ENCODE measurements at places on chromosomes 7 and 10.

DNA sequence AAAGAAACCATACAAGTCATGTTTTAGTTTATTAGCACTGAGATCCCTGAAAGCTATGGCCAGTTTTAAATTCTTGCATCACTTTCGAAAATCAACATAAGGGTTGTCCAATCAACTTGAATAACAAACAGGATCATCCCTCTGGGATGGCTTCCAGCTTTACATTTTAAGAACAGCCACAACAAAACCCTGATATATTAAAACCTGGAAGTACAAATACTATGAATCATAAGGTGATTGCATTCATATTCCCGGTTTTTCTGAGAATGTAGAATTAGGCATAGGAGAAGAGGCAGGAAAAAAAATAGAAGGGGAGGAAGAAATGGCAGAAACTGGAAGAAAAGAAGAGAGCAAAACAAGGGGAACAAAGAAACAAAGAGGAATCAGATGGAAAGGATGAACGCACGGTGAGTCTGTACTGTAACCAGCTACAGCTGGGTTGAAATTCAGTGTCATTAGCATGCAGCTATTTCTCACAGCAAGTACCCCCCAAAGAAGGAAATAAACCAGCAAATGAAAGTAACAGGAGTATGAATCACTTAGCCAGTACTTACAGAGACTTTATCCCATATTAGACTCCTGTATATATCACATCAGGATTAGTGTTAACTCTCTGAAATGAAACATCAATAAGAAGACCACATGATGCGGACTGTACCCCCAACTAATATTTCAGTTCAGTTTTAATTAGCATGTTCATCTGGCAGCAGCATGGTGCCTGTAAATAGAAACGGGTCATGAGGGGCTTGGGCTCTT is 301.3 kb downstream of the RNLS start:
- DNase-seq, result no peak

- DNase-seq, result no peak
Observed at GRCh38 chr7:130974794-130975193, 240.8 kb upstream of the KLF14 start.

- no peak for DNase-seq
Observed at GRCh38 chr10:76469675-76470074, 1038.3 kb downstream of the LRMDA start.

GRCh38 chr7:136526408-136527105 is 341.9 kb upstream of the CHRM2 start:
- DNase-seq, result no peak

DNA sequence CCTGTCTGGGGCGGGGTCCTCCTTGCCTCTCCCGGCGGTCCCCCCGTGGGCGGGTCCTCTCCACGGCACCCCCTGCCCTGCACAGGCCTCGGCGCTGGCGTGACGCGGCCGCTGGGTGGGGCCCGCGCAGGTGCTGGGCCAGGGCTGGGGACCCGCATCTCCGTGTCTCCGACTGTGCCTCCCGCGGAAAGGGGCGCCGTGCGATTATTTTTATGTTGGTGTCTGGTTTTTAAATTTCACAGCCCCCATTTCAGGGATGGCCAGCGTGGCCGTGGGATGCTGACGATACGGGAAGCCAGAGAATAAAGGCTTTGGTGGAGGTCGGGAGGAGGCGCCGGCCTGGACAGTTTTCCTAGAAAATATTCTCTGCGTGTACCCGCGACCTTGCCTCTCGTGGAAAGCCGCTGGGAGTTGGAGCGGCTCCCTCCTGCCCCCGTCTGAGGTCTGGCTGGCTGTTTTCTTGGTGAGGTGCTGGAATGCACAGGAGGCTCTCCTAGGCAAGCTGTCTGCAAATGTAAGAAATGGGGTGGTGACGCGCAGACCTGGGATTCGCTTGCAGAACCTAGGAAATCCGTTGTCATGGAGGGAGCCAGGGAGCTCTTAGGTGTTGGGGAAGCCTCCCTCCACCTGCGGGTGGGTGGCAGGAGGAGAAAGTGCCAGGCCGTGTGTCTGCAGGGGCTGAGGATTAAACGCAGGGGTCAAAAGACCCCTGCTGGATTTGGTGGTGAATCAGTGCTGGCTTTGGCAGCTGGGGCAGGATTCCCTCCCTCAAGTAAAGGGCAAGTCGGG is 28.7 kb upstream of the JAKMIP3 start:
- no peak for DNase-seq

DNA sequence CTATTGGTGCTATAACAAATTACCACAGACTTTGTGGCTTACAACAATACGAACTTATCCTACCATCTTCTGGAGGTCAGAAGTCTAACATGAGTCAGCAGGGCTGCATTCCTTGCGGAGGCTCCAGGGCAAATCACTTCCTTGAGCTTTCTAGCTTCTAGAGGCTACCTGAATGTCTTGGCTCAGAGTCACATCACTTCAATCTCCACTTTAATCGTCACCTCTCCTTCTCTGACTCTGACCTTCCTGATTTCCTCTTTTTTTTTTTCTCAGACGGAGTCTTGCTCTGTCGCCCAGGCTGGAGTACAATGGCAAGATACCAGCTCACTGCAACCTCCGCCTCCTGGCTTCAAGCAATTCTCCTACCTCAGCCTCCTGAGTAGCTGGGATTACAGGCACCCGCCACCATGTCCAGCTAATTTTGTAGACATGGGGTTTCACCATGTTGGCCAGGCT is 44.6 kb upstream of the ANAPC16 start:
- DNase-seq, result no peak

DNA sequence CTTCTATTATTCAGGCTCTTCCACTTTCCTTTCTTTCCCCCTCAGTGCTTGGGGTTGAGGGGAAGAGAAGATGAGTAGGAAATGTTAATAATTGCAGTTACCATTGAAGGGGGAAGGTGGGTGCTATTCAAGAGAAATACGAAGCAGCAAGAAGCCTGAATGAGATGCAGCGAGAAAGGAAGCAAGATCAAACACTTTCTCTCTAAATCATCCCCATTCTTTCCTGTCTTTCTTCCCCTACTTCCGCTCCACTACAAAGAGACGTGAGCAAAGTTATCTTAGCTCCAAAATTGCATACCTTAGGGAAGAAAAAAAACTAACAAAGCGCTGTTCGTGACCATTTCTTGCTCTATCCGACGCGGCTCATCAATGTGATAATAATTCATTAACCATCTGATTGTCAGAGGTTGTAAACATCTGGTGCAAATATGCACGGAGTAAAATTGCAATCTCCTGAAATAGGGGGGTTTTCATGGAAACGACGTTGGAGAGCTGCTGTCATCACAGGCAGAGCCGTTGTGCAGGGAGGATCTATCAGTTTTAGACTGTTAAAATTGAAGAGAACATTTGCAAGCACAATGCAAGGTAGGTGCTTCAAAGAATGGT is 15.2 kb upstream of the PARD3 start:
- no peak for DNase-seq

GRCh38 chr7:15239801-15240200 is 322.0 kb downstream of the AGMO start:
- DNase-seq, result no peak

GRCh38 chr7:28808796-28809533 is 149.2 kb downstream of the TRIL start:
- no peak for DNase-seq

- no peak for DNase-seq
Observed at GRCh38 chr10:125694883-125695282, 11.9 kb upstream of the TEX36 start.

DNA sequence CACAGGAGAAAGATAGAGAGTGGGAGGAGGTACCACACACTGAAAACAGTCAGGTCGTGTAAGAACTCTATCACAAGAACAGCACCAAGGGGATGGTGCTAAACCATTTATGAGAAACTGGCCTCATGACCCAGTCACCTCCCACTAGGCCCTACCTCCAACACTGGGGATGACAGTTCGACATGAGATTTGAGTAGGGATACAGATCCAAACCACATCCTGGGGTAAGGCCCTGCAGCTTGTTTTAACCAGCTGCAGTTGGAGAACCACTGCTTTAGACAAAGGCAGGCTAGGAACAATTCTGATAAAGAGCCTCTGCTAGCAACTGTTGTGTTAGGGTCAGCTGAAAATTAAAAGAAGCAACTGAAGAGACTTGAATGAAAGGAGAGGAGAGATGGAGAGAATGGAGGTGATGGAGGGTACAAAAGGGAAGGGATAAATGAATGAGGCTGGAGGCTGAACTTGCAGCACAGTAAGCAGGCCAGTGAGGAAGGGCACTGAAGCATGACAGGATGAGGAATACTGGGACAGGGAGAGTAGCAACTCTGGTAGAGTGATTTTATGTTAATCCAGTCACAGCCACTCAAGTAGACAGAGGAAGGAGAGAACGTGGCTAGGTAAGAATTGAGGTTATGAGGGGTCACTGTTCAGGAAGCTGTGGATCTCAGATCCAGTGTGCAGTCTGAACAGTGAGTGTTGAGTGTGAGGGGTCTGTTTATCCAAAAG is 23.6 kb downstream of the MEST start:
- DNase-seq, result no peak

DNA sequence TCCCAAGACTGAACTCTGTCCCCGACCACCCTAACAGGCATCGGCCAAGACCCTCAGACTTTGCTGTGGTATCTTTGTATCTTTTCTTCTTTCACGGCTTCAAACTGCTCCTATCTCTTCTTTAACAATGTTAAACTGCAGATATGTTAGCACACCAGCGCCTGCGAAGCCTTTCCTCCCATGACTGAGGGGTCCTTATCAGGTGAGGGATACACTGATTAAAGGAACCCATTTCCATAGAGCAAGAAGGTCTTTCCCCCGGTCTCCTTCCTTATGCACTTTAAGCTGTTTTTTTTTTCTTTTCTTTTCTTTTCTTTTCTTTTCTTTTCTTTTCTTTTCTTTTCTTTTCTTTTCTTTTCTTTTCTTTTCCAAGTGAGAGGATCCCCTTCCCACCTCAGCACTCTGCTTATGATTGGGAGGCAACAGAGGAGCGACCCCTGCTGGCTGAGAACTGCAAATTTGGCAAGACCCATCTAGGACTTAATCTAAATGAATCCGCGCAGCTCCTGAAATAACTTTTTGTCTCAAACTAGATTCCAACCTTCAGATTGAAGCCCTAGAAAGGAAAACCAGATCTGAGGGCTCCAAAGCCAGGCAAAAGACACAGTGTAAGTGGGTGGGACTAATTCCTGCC is 109.9 kb downstream of the ITGB8 start:
- no peak for DNase-seq

DNA sequence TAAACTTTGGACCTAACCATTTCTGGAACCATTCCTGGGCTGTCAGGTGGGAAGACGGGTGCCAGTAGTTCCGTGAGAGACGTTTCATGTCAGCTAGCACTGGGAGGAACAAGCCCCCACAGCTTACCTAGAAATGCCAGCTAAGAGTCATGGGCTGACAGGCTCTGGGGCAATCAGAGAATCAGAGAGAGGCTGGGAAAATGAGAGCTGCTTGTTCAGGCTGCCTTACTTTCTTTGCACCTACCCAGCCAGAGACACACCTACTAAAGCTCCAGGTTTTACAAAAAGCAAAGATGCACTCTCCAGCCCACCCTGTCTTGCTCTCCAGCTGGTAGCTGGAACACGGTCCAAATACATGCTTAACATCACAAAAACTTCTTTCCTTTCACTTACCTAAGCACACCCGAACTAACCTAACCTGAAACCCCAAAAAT is 688 bp downstream of the PTN start:
- no peak for DNase-seq

DNA sequence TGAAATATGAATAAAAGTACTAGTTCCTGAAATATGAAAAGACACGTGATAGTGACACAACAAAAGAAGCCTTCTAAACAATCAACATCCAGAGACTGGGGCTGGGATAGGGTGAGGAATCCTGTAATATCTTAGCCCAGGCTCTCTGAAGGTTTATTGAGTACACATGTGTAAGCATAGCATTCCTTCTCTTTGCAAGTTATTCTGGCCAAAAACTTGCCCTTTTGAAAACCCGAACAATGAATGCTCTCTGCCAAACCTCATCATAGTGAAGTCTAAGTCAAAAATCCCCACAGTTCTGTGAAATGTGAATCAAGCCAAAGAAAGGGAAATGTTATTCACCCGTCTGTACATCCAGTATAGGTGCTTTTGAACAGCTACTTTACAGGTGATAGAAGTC is 11.6 kb downstream of the SEMA3D start:
- DNase-seq, result no peak

GRCh38 chr7:7424151-7424873 is 111.4 kb downstream of the COL28A1 start:
- no peak for DNase-seq

GRCh38 chr10:27701938-27702537 is 43.6 kb downstream of the MKX start:
- no peak for DNase-seq

DNA sequence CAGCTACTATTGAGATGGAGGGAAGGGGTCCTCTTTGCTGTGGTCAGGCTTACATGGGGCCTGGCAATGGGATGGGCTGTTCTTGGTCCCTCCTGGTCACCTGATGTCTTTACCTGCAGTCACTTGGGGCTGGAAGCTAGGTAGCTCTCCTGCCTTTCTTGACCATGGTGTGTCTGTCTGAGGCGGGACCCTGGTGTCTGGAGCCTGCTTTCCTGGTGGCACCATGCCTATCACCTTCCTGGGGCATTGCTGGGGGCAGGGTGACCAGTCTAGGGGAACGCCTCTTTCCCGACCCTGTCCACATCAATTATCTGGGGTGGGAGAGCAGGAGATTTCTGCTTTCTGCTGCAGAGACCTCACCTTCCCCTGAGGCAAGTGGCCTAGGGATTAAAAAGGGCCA is 55.6 kb downstream of the ARHGAP22 start:
- no peak for DNase-seq

GRCh38 chr10:112235920-112236319 is 47.3 kb upstream of the TECTB start:
- no peak for DNase-seq

- DNase-seq, result no peak
Observed at GRCh38 chr10:391305-391704, 256.1 kb downstream of the ZMYND11 start.

DNA sequence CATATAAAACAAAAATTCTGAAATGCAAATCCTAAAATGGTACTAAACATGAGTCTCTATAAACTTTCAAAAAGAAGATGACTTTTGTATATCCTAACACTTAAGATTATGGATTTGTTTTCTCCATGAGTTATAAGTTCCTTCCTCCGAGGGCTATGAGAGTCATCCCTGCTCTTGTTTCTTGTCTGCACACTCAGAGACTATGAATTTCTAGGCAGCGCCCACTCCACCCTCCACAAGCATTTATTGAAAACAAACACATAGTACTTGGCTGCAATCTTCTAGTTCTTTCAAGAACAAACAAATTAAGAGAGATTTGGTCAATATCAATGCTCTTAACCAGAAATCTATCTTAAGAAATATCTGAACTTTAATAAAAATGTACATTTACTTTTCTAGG is 211.7 kb downstream of the DKK1 start:
- DNase-seq, result no peak

GRCh38 chr7:29449569-29450260 is 113.9 kb upstream of the PRR15 start:
- DNase-seq, result no peak

GRCh38 chr7:29496355-29497020 is 67.1 kb upstream of the PRR15 start:
- DNase-seq, result no peak

DNA sequence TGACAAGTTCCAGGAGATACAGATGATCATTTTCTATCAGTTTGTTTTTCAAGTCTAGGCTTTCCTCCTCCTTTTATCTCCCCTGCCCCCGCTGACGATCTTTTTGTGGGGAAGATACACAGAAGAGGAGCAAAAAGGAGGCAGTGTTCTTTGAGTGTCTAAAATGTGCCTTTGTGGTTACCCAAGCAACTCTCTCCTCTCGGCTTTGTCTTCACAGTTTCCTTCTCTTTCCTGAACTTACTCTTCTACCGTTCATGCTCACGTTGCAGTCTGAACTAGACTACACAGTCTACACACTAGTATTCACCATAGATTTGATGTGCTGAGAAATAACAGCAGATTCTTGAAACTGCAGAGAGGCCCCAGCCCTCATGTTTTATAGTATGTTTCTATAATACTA is 23.6 kb downstream of the CEP41 start:
- no peak for DNase-seq

- no peak for DNase-seq
Observed at GRCh38 chr10:7251696-7252465, 159.0 kb downstream of the SFMBT2 start.

Data from activated gamma-delta T cell treated with anti-CD3 and anti-CD28 coated beads, Interleukin-2, amount 50 U/mL, for 16 hours (primary cell).